ENCODE measurements at places on chromosomes 2 and 18.

DNA sequence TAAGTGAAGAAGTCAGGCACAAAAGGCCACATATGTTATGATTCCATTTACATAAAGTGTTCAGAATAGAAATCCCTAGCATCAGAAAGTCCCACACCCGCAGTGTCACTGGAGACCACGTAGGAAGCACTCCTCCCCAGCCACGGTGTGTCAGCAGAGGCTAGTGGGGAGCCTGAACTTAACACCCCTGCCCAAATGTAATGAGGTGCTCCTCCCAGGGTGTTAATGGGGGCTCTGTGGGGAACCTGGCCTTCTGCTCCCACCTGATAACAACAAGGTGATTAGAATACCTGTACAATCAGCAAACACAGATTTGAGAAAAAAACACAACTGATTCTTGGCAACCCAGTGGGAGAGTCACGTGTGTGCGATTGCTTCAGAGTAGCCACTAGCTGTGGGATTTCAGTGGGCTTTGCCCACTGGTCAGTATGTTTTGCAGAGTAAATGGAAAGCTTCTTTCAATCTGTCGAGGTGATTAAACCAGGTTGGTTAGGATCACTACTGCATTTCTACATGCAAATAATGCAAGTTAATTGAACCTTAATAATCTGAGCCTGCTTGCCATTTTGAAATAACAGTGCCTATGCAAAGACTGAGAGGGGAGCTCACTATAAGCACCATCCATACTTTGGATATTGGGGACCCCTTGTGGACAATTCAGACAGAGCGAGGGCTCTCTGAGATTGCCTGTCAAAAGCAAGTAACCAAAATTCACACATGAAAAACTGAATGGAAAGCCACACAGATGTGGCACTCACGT is 20.6 kb upstream of the ATRAID start:
- no peak for DNase-seq

DNA sequence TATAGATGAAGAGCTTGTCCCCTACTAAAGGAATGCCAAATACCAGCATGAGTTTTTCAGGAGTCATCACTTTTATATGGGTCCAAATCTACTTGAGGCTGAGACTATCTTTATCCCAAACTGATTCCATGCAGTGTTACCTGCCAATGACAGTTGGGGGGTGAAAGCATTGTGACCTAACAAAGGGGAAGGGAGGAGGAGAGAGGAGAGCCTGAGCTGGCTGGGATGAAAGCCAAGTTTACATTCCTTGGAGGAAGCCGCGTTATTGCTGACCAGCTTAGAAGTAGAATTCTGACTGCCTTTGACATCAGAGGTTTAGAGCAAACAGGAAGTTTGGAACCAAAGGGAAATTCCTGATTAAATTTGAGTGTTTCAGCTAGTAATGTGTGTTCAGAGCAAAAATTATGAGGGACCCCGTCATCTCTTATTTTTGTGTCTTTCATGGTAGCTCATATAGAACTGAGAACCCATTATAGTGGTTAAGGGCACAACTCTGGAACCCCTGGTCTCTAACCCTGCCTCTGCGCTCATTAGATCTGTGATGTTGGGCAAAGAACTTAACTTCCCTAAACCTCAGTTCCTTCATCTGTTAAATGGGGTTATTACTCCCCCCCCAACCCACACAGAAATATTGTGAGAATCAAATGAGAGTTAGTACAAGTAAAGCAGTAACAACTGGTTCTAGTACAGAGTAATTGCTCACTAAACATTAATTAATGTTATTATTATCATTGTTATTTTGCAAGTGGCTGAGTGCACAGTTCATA is 199.3 kb upstream of the EPAS1 start:
- DNase-seq = no peak

- no peak for DNase-seq
These were observed 166.7 kb upstream of the DTNA start for GRCh38 chr18:34543356-34543755.

DNA sequence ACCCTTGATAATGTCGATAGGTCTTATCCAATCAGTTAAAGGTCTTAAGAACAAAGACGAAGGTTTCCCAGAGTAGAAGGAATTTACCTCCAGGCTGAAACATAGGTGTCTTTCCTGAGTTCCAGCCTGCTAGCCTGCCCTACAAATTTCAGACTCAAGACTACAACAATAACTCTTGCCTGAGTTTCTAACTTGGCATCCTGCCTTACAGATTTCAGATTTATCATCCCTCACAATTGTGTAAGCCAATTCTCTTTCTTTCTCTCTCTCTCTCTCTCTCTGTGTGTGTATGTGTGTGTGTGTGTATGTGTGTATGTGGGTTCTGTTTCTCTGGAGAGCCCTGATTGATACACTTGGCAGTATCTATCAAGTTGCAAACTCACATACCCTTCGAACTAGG is 37.2 kb upstream of the B4GALT6 start:
- DNase-seq = no peak

- DNase-seq = no peak
These were observed 142.7 kb downstream of the CDH20 start for GRCh38 chr18:61475931-61476330.

- DNase-seq = no peak
These were observed 117.6 kb downstream of the TPGS2 start for GRCh38 chr18:36711014-36711725.

- DNase-seq = no peak
These were observed 4.1 kb downstream of the NEMP2 start for GRCh38 chr2:190530248-190530900.

DNA sequence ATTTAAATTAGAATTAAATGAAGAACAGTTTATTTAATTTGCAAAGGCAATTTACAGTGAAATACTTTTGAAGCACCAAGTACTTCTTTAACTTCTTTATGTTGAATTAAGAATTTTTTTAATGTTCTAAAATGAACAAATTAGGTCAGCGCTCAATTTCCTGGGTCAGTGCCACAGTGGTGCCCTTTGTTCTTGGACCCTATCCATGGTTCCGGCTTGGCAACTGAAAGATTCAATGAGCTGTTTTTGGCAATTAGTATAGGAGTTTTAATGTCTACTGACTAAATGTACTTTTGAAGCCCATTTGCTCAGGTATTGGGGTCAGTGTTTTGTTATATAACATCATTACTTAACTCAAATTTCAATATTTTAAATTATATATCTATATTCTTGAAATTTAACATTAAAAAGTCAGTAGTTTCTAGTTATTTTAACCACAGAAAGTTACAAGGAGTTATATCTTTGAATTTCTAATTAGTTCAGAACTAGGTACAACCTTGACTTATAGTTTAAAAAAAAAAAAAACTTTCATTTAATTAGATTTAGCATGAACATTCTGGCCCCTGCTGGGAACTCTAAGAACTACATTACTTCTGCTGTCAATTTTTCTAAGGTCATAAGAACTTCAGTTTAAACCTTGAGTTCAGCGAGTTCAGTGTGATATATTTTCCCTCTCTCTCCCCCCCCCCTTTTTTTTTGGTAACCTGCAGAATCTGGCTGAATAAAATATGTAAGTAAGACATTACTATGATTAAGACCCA is 7.6 kb upstream of the MSTN start:
- peak; percentile 5 for DNase-seq

DNA sequence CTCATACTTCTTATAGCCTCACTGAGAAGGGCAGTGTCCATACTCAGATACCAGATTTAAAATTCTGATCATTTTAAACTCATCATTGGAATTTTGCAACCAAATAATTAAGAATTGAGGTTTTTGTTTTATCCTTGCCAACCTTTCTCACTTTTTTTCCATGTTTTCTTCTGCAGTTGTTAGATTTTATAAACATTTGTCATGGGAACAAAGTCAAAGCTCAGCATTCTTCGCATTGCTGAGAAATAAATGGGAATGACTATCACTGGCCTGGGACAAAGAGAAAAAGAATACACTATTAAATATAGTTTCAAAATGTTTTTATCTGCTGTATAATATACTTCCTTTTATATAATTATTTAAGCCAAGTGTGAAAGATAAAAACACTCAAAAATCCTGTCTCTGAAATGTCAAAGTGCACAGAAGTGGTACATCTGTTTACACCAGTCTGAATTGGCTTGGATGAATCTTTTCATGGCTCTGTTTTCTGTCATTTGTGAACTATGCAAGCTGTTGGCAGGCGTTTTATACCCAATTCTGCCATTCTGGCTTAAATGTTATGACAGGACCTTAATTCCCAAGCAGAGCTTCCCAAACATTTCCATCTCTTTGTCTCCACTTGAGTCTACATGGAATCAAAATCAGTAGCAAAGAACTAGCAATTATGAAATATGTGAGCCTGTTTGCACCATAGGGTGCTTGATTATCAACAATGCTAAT is 249.3 kb upstream of the SYT4 start:
- DNase-seq = no peak

- no peak for DNase-seq
These were observed 106.2 kb downstream of the INHBB start for GRCh38 chr2:120452131-120452530.

DNA sequence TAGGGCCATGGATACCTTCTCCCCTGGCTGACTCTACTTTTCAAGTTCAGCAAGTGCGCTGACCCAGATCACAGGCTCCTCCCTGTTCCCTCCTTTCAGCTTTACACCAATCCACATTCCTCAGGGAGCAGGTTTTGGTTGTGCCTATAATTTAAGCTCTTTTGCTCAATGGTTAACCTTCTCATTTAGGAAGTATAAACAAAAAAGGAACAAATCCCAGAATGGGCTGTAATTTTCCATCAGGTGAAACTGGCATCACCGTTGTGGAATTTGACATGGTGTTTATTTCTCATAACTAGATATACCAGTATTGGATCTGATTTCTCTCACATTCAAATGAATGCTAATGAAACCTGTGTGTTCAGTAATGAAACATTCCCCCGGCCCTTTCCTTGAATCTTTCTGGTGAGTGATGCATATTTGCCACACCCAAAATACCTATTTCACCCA is 13.6 kb downstream of the STRN start:
- no peak for DNase-seq

DNA sequence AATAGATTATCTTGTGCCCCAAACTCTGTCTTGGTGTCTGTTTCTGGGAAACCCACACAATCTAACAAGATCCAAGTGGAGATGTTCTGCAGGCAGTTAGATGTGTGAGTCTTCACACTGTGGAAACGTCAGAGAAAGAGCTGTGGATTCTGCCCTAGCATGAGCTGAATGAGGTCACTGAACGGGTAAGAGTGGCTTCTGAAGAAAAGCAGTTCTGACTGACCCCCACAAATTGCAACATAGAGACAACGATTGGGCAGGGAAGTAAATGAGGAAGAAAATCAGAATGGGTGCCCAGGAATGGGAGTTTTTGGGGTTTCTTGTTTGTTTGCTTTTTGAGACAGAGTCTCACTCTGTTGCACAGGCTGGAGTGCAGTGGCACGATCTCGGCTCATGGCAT is 12.9 kb upstream of the RPL37A start:
- no peak for DNase-seq

DNA sequence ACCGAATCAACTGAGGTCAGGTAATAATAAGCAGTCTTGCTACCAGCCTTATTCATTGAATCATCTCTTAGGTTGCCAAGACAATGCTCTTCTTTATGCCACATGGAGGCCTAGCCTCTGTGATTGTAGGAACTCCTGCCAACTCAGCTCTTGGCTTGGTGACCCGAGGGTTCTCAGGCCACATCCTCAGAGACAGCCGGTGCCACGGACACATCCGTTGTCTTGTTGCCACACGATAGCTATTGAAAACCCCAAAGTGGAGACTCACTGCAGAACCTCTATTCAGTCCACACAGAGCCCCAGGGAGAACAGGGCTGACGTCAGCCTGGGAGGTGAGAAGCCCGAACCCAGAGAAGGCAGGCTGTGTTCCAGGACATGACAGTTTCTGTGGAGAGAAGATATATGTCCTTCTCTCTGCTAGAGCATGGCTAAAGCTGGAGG is 53.5 kb upstream of the TGFA start:
- no peak for DNase-seq

DNA sequence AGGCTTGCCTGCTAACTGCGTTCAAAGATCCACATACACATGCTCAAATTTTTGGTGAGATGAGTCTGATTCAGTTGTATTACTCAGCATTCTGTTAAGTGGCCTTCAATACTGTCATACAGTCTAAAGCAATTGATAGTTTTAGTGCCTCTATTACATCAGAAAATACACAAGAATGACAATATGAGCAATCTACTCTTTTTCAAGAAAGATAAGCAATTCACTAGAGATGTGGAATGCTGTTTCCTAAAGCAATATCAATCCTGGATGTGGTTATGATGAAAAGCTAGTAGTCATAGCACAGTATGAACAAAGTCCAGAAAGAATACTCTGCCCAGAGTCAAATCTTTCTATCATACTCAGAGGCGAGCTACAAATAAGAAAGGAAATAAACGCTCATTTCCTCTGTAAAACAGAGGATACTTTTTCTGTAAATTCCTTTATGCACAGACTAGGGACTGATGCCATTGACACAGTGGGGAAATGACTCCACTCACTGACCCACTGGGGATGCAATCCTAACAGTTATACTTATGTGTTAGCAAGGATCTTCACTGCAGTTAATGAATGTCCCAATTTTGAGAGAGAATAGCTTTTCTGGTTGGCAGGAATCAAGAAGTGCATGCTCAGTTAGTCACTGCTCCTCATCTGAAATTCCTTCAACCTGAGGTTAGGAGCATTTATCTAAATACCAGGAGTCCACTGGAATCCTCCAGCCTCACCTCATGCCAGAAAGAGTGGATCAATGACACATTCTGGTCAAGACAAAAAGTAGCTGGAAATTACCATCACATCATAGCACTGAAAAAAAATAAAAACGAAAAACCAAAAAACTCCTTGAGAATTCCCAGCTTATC is 83.3 kb downstream of the PDE11A start:
- DNase-seq = no peak

DNA sequence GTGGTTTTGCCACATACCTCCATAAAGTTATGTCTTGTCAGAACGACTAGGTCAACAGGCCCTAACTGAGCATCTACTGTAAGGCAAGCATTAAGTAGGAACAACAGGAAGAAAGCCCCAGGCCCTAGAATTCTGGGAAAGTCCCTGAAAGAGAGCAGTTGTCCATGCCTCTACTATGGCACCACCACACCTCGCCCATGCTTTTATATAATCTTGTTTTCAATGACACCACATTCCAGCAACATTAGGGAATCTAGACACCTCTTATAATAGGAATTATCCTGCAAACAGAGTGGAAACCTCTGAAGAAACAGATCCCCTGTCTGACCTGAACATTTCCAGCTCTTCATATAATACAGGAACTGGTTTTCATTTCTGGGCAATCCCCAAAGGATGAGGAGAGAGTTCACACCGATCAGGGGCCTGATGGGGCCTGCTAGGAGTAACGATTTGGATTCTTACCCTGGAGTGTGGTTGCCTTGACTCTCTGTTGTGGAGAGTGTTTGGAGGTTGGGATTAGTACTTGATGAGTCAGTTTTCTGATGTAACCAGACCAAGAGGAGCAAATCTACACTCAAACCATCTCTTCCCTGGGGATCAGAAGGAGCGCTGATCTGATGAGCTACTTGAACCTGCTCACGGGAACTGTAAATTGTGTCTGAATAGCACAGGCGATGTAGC is 31.9 kb upstream of the CEP68 start:
- DNase-seq = no peak

GRCh38 chr2:160408959-160409291 is 84.7 kb downstream of the RBMS1 start:
- no peak for DNase-seq

GRCh38 chr2:78417355-78417754 is 608.1 kb upstream of the REG3G start:
- DNase-seq = no peak
